ENCODE measurements at places on chromosomes 2 and 18.

GRCh38 chr2:98898423-98898841, 37.6 kb downstream of the CRACDL start:
- no peak for DNase-seq

GRCh38 chr18:53153281-53153680, 813.3 kb downstream of the DCC start:
- no peak for DNase-seq

GRCh38 chr2:101251844-101252407, 760 bp upstream of the CNOT11 start:
- no peak for DNase-seq

DNA sequence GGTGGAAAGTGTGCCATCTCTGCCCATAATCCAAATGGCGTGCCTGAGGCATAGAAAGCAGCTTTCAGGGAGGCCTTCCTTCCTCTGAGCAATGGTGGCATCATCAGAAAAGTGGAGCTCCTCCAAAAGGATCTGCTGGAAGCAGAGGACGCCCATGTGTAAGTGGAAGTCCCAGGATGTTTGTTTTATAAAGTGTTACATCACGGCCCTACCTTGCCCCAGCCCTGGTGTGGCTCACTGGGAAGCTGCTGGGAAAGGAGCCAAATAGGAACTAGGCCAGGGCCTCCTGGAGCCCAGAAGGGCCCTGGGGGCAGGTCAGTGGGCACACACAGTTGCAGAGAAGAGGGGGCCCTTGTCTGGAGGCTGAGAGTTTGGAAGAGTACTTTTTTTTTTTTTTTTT, 4.2 kb upstream of the ODC1 start:
- DNase-seq, result peak; percentile 60

DNA sequence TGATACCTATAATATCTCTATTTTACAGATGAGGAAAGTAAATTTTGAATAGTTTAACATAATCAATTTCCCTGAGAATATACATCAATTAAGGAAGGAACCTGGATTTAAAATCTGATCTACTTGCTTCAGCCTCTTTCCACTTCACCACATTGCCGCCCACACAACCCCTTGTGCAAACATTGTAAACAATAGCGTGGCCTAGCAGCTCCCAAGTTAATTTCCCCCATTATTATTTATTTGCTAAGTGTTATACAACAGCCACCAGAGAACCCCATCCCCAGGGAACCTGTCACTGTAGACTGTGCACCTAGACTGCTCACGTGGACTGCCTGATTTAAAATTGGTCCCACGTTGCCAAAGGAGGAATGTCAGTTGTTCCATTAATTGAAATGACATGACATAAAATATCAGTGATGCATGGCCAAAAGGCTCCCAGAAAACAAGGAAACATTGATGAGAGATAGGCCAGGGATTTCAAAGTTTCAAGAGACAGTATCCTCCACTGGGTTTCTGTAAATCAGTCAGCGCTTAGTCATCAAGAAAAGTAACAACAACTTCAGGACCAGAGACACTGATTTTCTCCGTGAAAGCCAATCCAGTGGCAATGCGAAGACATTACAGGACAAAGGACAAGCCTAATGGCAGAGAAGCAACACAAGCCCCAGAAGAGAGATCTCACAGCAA, 41.3 kb downstream of the SCG2 start:
- DNase-seq, result no peak

DNA sequence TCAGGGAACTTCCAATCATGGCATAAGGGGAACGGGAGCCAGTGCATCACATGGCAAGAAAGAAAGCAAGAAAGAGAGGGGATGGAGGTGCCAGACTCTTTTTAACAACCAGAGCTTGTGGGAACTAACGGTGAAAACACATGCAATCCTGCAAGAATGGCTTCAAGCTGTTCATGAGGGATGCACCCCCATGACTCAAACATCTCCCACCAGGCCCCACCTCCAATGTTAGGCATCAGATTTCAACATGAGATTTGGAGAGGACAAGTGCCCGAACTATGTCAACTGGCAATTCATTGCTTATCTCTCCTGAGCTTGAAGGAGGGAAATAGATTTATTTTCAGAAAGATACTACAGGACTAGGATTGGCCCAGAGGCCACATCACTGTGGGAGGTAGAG, 270.0 kb downstream of the SLC4A3 start:
- no peak for DNase-seq

DNA sequence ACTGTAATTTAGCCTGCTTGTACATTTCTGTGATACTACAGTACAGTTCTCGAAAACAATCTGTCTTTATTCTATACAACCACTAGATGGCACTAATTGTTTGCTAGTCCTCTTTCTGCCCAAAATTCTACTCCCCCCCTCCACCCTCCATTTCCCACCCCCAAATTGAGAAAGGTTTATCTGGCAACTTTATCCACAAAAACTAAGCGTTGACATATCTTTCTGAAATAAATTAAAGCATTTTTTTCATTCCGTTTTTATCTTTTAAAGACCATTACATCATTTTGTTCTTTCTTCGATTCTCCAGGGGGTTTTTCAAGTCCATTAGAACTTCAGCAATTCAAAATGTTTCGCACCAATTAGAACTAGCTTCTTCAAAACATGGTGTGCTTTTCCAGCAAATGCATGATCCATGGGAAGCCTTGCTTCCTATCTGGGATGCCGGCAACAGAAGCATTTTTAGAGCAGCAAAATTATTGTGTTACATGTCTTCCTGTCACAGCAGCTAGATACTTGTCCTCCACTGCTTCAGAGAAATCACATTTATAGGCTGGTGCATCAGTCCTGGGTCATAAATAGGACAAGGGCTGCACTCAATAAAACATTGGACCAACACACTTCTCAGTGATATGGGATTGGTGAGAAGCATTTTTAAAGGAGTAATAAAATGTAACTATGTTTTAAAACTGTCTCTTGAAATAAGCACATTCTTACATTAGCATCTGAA, 241.3 kb downstream of the PAX3 start:
- DNase-seq, result peak; percentile 6

GRCh38 chr2:126836761-126837679, 61.7 kb upstream of the TEX51 start:
- no peak for DNase-seq

DNA sequence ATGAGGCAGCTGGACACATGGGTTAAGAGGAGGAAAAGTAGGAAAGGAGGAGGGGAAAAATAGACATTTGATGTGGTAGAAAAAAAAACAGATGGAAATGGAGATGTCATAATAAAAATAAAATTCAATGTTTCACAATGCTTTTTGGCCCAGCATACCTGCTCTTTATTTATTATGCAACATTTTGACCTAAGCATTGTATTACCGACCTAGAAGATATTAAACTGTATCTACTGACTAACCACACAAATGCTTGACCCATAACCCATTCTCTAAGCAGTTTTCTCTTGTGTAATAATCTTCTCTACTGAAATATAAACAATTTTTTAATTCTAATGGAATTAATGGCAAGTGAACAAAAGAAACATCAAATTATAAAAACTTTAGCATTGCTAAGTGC, 362.3 kb downstream of the FBXO15 start:
- DNase-seq, result peak; percentile 55

DNA sequence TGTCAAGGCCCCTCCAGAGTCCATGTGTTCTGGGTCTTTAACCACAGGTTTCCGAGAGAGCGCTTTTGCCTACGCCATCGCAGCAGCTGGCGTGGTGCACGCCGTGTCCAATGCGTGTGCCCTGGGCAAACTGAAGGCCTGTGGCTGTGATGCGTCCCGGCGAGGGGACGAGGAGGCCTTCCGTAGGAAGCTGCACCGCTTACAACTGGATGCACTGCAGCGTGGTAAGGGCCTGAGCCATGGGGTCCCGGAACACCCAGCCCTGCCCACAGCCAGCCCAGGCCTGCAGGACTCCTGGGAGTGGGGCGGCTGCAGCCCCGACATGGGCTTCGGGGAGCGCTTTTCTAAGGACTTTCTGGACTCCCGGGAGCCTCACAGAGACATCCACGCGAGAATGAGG, 9.3 kb downstream of the WNT10A start:
- no peak for DNase-seq

- no peak for DNase-seq
Observed at GRCh38 chr2:85706063-85706462, 11.9 kb downstream of the GNLY start.

DNA sequence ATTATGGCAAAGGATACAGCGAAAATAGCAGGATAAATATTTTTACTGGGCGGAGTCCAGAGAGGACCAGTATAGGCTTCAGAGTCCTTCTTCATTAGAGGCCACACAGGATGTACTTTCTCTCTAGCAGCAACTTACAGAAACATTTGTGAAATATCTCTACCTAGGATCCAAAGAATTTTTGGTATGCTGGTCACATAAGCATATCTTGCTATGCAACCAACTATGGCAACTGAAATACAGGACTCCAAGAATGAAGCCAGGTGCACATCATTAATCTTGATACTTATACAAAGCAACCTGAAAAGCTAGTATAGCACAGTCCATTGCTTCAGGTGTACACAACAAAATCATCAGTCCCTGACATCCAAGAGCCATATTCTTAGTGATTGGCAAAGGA, 59.1 kb upstream of the NABP1 start:
- peak; percentile 53 for DNase-seq

- DNase-seq, result peak; percentile 72
Observed at GRCh38 chr2:43024515-43025011, 201.8 kb downstream of the ZFP36L2 start.

- no peak for DNase-seq
Observed at GRCh38 chr2:37654932-37655841, 16.3 kb downstream of the CDC42EP3 start.

All from fibroblast of upper back skin (primary cell).